RPMI8226 (cell line): ENCODE measurements at places on chromosomes 5 and 9.

DNA sequence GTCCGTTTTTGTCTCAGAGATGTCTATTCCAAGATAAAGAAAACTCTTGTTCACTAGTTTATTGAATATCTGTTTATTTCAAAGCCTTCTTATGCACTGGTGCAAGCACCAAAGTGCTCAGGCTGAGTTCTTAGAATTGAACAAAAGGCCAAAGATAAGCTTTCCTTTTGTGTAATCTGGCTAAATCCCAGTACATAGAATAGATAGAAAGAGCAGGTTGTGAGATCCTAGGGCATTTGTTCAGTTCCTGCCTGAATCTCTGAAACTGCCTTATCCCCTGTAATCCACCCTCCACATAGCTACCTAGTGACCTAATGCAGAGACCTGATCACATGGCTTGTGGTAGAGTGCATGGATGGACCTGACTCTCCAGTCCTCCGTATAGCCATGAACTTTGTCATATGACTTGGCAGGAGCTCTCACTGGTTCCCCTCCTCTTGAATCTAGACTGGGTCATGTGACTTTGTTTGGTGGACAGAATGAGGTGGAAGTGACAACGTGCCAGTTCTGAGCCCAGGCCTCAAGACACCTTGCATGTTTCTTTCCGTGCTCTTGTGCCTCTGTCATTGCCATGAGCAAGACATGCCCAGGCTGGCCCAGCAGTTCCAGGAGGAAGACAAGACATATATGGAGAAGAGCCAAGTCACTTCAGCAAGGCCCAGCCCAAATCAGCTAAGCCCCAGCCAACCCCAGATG is 139.3 kb upstream of the SHB start:
- no peak for DNase-seq

- peak; percentile 56 for DNase-seq
These were observed 1173.4 kb upstream of the ACO1 start for GRCh38 chr9:31210978-31211570.

GRCh38 chr5:9069650-9070049 is 476.2 kb downstream of the SEMA5A start:
- DNase-seq: no peak

DNA sequence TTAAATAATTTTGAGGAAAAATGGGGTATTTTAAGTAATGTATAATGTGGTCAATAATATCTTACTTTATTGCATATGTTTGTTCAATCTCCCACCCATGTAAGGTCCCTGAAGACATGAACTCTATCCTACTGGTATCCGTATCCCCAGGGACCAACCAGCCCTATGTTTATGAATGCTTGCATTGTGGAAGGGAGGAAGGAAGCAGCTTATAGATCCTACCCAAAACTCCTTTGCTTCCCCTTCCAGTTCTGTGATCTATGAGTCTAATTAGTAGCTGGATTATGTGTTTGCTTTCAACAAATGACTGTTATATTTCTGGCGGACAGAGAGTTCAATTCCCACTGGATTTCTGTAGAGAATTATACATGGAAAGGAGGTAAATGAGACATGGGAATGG is 45.6 kb downstream of the CNTRL start:
- DNase-seq: no peak

DNA sequence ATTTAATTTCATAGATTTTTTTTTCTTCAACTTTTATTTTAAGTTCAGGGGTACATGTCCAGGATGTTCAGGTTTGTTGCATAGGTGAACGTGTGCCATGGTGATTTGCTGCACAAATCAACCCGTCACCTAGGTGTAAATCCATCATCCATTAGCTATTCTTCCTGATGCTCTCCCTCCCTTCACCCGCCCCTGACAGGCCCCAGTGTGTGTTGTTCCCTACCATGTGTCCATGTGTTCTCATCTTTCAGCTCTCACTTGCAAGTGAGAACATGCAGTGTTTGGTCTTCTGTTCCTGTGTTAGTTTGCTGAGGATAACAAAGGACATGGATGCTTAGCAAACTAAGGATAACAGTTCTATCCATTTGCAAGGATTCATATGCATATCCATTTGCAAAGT is 209.1 kb upstream of the ADCY2 start:
- no peak for DNase-seq

GRCh38 chr5:159091596-159092331 is 8.0 kb downstream of the EBF1 start:
- no peak for DNase-seq

GRCh38 chr5:158017469-158017868 is 158.5 kb upstream of the CLINT1 start:
- DNase-seq: no peak

DNA sequence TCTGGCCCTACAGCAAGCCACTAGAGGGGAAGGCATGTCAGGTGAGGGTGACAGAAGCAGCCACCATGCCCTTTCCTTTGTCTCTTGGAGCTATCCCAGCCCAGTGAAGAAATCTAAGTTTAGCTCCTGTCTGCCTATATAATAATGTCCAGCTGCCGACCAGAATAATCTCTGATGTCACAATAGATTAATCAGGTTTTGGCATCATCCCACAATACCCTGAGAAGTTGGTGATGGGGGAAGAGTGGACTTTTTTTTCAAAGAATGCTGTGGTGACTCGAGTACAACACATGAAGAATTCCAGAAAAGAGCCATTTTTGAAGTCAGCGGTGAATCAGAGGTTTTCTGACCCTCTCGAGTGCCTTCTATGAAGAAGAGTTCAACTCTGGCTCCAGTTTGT is 1.7 kb upstream of the TSLP start:
- no peak for DNase-seq

DNA sequence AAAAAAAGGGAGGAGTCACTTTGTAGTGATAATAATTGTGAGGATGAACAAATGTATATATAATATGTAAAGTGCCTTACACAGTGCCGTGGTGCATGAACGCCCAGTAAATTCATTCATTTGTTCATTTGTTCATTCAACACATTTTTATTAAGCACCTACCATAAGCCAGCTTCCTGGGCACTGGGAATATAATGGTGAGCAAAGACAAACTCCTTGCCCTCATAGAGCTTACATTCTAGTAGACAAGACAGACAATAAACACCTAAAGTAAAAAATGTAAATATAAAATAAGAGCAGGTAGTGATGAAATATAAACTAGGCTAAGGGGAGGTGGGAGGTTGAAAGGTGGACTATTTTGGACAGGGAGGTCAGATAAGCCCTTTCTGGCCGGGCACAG is 32.0 kb downstream of the SPRY4 start:
- DNase-seq: no peak
